ENCODE measurements at places on chromosomes 5 and 9. TPM values are rescaled to one million over a fixed set of nuclear protein-coding genes. Genes with fewer than 3 reads are reported as not detected.

DNA sequence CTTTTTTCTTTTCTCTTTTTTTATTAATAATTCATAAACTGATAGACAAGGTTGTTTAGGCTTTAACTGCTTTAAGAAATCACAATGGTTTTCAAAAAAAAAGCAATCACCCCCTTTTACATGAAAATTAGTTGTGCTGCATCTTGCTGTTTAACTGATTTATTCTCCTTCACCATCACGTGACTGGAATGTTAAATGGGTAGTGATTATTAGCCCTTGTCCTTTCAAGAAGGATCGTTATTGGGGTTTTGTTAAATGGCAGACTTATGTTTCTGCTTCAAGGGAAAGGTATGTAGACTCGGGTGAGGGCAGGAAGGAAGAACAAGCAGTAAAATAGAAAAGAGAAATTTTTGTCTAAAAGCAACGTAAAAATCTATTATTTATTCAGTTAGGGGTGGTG is 175.6 kb upstream of the TLE4 start:
- DNase-seq, result no peak

- no peak for DNase-seq
These were observed 65.3 kb downstream of the RXRA start for GRCh38 chr9:134391319-134392231.

GRCh38 chr9:117029341-117029740 is 342.2 kb downstream of the TRIM32 start:
- no peak for DNase-seq

- no peak for DNase-seq
These were observed 340.9 kb downstream of the RASEF start for GRCh38 chr9:82722051-82722450.

GRCh38 chr5:132017316-132017715 is 5.9 kb upstream of the ACSL6 start:
- no peak for DNase-seq

Gene NUTM2G
- not detected for total RNA-seq

Gene RLN1
- total RNA-seq, result 2.3 TPM

All from OCI-LY7 (cell line).